PC-3 (cell line): ENCODE measurements at places on chromosomes 3 and 15. TPM values are rescaled to one million over a fixed set of nuclear protein-coding genes. Genes with fewer than 3 reads are reported as not detected.

CLDN18 gene
- not detected in 2 replicates for total RNA-seq

LARP6 gene
- total RNA-seq: 133 and 166 TPM in 2 replicates

DNA sequence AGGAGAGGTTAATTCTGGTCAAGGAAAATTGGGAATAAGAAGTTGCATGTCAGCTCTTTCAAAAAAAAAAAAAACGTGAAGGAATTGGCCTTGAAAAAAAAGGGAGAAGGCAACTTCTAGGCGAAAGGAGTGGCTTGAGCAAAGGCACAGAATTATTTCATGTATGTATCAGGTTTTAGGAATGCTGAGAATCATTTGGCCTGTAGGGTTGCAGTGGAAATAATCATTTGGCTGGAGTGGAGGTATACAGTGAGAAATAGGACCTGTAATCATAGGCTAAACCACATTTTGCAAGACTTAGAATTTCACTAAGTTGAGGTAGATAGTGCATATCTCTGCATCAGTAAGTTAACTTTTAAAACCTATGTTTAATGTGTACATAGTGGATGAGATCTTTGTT lies 54.9 kb downstream of the EPHA6 start:
- DNase-seq: no peak

CCR8 gene
- total RNA-seq: not detected in 2 replicates

LOXL1 gene
- 224 and 249 TPM in 2 replicates for total RNA-seq

- peak; percentile 79 for DNase-seq
Observed at GRCh38 chr3:32147509-32147908, 41.1 kb downstream of the GPD1L start.

GRCh38 chr15:92417716-92418115 lies 24.0 kb downstream of the ST8SIA2 start:
- no peak for DNase-seq

- peak; percentile 52 for DNase-seq
Observed at GRCh38 chr3:149023951-149024350, 32.6 kb downstream of the GYG1 start.

- DNase-seq: peak; percentile 6
Observed at GRCh38 chr15:40471105-40471807, 472 bp downstream of the CHST14 start.

IRAK2 gene
- total RNA-seq: 4.7 and 5.5 TPM in 2 replicates

DNA sequence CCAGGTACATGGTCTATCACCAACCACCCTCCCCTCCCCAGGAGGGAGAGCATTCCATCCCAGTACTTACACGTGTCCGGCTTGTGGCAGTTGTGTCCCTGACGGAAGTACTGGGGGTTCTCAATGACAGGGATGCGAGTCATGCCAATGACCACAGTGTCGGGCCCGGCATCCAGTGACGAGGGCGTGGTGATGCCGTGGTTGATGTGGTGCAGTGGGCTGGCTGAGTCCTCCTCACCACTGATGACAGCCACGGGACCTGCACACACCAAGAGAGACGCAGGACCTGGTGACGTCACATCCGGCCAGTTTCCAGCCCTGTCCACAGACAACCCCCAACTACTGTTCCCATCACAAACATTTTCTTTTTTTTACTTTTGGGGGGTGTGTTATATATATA lies 223.8 kb downstream of the NTRK3 start:
- DNase-seq: no peak

ZNF148 gene
- total RNA-seq: 18.1 and 23.3 TPM in 2 replicates

NT5DC2 gene
- total RNA-seq: 229 and 263 TPM in 2 replicates

DNA sequence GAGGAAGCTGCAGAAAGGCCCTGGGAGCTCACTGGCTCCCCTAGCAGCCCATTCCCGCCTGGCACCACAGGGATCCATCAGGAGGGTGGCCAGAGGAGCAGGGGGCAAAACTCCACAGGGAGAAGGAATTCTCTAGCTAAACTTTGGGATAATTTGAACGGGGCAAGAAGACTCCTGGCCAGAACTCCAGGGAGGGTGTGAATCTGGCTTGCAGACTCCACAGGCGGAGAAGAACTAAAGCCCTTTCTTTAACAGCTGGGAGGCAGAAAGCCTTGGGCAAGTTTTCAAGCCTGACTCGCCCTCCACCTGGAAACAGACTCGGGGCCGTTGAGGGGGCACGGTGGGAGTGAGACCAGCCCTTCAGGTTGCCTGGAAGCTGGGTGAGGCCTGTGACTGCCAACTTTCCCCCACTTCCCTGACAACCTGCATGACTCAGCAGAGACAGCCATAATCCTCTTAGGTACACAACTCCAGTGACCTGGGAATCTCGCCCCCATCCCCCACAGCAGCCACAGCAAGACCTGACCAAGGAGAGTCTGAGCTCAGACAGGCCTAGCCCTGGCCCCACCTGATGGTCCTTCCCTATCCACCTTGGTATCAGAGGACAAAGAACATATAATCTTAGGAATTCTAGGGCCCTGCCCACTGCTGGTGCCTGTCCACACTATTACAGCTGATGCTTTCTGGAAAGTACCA lies 28.6 kb downstream of the SLC27A2 start:
- peak; percentile 65 for DNase-seq

DNA sequence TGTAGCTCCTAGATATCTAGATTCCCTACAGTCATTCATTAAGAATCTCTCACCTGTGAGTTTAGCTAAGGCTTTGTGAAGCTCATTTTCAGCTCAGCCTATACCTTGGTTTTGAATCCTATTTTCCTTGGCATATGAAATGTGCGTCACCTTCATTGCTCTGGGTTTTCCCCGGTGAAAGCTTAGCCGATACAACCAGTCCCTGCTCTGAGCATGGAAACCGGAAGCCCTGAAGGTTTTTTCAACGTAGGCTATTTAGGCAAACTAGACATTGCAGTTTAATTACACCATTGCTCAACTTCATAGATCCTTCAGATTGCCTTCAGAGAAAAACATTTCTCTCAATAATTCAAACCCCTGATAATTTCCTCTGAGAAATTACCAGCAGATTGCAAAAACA lies 206.8 kb upstream of the TPRG1 start:
- no peak for DNase-seq

GPR176 gene
- 27.8 and 29.0 TPM in 2 replicates for total RNA-seq

LRRC34 gene
- total RNA-seq: 1.8 and 3.8 TPM in 2 replicates

- DNase-seq: peak; percentile 64
Observed at GRCh38 chr15:58070801-58071418, 5.4 kb upstream of the ALDH1A2 start.

- peak; percentile 87 for DNase-seq
Observed at GRCh38 chr3:38154625-38155255, 10.6 kb upstream of the OXSR1 start.

TICRR gene
- 14.3 and 18.4 TPM in 2 replicates for total RNA-seq

GRCh38 chr15:93716615-93717231 lies 514.6 kb upstream of the MCTP2 start:
- DNase-seq: no peak

NMNAT3 gene
- total RNA-seq: 4.8 and 6.5 TPM in 2 replicates

- no peak for DNase-seq
Observed at GRCh38 chr15:31403096-31403495, 76.5 kb downstream of the KLF13 start.
